ENCODE measurements at places on chromosomes 1 and 21. TPM values are rescaled to one million over a fixed set of nuclear protein-coding genes. Genes with fewer than 3 reads are reported as not detected.

Gene CDA
- 1.3 TPM for total RNA-seq

Gene ZNF281
- 27.2 TPM for total RNA-seq

Gene HLX
- 2.6 TPM for total RNA-seq

Gene OR2T35
- not detected for total RNA-seq

Gene CELA3B
- not detected for total RNA-seq

Gene POGZ
- total RNA-seq: 17.5 TPM

Gene CFHR3
- not detected for total RNA-seq

Gene ELF3
- total RNA-seq: under 0.01 TPM
